GM12891 (cell line): ENCODE measurements at places on chromosomes 2 and 18.

DNA sequence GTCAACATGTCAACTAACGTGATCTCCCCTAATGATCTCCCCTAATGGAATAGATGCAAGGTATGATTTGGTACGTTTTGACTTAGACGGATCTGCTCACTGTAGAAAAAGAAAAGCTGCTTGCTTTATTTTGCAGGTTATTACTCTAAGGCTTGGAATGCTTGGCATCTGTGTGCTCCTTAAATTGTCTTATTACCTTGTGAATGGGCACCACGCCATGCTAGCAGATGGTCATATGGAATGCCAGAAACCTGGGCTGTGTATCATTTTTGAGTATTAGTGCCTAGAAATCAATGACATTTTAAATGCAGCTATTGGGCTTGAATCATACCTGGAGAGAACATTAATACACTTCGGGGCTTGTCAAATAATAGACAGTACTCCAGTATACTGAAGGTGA is 16.5 kb upstream of the FIGN start:
- no peak for DNase-seq

- DNase-seq: no peak
These were observed 10.4 kb upstream of the COL3A1 start for GRCh38 chr2:188963741-188964140.

DNA sequence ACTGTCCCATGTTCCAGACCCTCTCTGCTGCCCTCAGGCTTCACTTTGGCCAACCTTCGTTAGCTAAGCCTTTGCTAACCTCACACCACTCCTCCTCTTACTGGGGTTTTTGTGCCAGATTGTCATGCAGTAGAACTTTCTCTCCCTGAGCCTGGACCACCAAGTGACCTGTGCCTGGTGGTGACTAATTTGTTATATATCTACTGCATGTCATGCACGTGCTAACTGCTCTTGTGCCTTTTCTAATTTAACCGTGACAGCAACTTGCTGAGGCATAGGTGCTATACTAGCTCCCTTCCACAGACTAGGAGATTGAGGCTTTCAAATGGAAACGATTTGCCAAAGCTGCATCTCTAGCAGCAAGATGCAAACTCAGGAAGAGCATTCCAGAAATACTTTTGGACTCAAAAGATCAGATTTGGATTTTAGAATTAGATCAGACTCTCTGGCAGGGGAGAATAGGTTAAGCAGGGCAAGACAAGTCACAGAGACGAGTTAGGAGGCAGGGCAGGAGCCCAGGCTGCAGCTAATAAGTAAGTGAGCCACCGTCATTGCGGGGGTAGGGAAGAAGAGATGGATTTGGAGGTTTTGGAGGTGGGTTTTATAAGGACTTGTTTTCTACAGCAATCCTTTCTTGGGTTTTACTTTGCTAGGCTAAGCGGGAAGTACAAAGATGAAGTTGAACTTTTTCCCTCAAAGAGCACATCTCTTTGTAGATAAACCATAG is 1.8 kb downstream of the PPP1R7 start:
- no peak for DNase-seq

DNA sequence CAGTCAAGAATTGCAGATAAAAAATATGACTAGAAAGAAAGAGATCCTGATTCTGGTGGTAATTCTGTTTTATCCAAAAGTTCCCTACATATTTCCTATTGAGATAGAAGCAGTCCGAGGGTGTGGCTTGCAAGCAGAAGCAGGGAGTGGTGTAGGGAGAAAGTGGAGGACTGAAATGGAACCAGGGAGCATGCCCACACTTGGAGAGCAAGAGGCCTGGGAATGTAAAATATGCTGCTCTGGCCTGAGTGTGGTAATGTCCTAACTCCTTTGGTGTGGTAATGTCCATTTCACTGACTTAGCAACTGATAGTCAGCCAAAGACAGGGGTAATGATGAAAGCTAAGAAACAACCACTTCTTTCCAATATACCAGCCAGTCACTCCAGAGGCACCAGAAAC is 30.1 kb upstream of the FMNL2 start:
- no peak for DNase-seq

DNA sequence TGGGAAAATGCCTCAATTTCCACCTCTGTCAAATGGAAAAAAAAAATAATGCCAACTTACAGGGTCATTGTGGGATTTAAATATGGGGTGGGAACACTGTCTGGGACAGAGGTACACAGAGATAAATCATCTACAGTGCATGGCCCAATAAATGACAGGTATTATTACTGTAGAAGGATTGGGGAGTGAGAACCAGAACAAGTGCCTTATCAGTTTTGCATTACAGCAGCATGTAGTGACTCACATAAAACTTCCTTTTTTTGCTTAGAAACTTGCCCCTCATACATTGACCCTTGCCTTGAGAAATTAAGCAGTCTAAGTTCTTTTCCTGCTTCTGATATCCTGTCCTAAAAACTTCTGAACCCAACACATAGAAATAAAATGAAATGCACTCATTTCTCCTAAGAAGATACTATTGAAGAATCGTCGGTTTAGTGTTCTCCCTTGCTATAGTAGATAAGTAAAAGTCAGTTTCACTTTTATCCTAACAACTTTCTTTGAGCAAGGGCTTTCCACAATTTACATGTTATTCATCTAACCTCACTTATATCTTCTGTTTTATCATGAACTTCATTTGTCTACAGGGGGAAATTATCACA is 121.0 kb upstream of the HAAO start:
- DNase-seq: no peak

DNA sequence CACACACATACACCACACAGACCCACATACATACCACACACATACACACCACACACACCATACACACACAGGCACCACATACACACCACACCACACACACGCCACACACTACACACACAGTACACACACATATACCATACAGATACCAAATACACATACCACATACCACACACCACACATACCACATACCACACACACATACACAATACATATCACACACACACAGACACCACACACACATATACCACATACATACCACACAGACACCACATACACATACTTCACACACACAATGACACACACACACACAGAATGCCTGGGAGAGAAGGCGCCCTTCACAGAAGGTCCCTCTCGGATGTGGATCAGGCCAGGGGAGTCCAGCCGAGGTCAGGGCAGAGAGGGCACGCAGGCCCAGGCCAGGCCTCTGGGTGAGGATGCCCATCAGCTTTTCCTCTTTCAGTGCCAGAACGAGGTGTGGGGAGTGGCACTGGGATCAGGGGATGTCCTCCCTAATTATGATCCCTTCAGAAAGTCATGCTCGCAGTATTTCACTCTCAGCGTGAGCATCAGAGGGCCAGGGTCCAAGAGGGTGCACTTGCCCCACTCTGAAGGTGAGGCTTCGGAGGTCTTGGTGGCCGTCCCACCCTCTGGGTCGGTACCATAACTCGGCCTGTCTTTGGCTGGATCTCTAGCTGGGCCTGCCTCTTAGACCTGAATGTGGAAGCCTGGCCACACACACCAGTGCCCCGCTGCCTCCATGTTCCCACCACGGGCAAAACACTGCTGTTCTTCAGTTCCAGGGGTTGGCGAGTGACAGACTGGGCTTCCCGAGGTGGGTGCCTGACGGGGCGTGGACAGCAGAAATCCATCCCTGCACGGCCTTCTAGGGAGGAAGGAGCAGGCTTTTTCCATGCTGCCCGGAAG is 70.6 kb upstream of the ODC1 start:
- DNase-seq: no peak

DNA sequence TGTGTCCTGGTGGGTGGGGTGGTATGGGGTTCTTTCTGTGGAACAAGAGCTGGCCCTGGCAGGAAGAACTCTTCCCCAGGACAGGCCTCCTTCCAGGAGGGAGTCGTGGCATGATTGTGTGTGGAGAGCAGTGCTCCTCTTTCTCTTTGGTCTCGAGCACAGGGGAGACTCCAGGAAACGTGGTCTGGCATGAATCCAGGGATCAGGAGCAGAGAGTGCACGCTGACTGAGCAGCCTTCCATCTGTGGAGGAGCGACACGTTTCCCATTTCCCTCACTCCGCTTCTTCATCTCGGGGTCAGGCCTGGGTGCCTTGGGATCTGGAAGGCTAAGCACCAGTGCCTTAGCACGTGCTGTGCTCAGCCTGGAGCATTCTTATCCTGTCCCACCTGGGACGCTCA is 132.0 kb upstream of the HDAC4 start:
- no peak for DNase-seq

DNA sequence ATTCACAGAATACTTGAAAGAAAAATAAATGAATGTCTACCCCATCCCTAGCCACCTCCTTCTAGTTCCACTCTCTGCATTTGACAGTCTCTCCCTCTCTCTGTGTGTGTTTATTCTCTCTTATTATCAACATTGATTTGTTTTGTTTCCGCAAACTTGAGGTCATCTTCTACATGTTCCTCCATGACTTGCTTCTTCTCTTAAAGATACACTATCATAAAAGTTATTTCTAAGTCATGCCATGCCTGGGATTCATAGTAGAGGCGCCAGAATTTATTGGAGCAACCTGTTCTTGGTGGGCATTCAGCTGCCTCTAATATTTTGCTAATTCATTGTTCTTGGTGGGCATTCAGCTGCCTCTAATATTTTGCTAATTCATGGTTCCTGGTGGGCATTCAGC is 58.9 kb upstream of the SMAD7 start:
- DNase-seq: no peak

- no peak for DNase-seq
These were observed 32.3 kb downstream of the STEAP3 start for GRCh38 chr2:119255760-119256581.

DNA sequence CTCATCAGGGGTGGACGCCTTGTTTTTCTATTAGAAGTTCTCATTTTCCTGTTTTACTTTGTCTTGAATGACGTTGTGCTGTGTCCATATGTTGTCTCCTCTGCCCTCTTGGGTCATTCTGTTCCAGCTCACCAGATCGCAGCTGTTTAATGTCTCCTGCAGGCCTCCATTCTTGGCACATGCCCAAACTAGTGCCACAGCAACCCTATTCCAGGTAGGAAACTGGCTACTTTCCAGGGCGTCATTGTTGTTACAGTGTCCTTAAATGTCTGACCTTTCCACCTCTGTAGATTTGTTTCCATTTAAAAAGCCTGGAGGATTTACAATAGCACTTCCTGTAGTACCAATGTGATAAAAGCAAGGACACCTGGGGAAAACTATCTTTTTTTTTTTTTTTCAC is 500.7 kb downstream of the METTL4 start:
- DNase-seq: no peak

DNA sequence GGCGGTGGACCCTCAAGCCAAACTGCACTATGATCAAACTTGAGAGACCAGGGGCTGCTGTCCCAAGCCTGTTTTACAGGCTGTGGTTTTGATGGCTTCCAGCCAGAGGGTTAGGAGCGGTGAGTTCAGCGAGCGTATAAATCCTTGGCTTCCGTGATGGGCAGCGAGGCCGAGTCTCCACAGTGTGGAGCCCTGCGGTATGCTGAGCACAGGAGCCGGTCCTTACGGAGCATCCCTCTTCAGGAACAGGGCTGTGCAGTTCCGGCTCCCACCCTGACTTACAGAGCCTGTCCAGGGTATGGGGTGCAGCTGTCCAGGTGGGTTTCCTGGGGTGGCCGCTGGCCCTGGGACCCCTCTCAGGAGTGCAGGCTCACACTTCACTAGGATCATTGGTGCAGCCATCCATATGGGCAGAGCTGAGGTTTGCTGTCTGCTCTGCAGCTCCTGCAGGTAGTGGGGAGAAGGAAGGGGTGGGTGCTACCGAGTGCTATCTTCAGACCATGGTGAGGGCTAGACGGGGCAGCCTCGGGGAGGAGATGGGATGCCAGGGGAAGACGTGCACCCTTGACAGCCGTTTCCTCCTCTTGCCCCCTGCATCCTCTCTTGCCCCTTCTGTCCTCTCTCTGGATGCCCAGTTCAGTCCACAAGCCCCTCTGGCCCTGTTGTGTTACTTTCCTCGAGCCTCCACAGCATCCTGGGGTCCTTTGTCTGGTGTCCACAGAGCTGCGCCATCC is 104.3 kb downstream of the FAM210A start:
- no peak for DNase-seq

GRCh38 chr2:63059793-63060471 is 9.3 kb downstream of the OTX1 start:
- DNase-seq: no peak

- DNase-seq: no peak
These were observed 1361.8 kb upstream of the DDX18 start for GRCh38 chr2:116452651-116453050.

GRCh38 chr2:158178646-158179045 is 77.0 kb downstream of the UPP2 start:
- no peak for DNase-seq

DNA sequence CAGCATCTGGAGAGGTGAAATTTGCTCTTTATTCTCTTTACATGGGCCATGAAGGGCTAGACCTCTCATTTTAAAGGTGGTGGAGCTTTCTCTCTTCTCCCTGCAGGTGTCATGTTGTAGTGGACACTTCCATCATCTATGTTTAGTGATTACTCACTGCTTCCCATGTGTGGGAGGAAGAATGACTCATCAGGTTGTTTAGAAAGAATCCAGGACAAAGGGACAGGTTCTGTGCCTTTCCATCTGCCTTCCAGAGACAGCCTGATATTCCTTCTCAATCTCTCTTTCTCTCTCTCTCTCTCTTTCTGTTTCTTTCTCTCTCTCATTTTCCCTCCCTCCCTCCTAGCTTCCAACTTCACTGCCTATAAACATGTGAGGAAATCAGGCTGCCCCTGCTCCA is 38.7 kb downstream of the SCG2 start:
- no peak for DNase-seq

DNA sequence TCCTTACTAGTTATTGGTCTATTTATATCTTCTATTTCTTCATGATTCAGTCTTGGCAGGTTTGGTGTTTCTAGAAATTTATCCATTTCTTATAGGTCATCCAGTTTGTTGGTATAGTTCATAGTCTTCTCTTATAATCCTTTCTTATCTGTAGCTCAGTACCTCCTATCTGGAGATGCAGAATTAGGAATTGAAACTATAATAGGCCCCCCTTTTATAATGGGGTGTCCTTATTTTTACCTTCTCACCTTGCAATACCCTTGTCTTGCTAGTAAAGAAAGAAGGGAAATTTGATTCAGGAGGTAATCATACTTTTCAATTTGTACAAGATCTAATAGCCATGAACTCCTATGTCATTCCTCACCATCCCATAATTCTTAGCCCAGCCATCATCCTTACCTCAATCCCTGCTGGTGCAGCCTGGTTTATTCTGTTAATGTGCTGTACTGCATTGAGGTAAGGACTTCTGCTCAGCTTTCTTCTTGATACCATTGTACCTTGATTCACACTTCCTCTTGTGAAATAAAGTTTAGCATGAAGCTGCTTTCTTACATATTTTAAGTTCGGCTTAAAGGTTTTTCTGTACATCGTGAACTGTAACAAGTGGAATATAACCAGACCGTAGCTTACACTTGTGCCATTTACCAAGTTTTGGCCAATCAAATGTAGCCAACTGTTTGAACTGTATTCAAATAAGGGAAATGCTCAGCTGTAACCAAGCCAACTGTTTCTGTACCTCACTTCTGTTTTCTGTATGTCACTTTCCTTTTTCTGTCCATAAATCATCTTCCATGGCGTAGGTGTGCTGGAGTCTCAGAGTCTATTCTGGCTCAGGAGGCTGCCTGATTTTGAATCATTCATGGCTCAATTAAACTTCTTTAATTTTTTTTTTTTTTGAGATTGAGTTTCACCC is 40.1 kb upstream of the PTH2R start:
- no peak for DNase-seq

GRCh38 chr18:41096504-41096903 is 858.5 kb upstream of the PIK3C3 start:
- DNase-seq: no peak

GRCh38 chr2:203112342-203112741 is 97.7 kb downstream of the NBEAL1 start:
- DNase-seq: no peak
